Activated naive CD8-positive, alpha-beta T cell treated with anti-CD3 and anti-CD28 coated beads, Interleukin-2, amount 50 U/mL, for 24 hours (primary cell): ENCODE measurements at places on chromosomes 1 and 21.

DNA sequence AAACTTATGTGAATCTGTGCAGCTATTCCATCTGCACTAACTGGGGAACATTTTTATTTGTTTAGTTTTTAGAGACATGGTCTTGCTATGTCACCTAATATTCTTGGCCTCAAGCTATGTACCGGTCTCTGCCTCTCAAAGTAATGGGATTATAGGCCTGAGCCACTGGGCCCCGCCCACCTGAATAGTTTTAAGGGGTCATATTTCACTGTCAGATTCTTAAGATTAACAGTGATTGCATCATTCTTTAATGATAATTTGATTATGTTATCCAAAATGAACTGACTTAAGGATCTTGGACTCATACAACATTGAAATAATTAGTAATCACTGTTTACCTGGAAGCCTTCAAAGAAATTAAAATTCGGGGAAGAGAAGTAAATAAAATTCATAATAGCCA lies 12.6 kb upstream of the KLF18 start:
- DNase-seq = no peak

- DNase-seq = no peak
Measured at GRCh38 chr1:163195728-163196448, 6.8 kb downstream of the RGS5 start.

GRCh38 chr1:222229672-222230312 lies 318.1 kb downstream of the HHIPL2 start:
- DNase-seq = no peak

GRCh38 chr1:228992907-228993535 lies 257.7 kb downstream of the RHOU start:
- DNase-seq = no peak

DNA sequence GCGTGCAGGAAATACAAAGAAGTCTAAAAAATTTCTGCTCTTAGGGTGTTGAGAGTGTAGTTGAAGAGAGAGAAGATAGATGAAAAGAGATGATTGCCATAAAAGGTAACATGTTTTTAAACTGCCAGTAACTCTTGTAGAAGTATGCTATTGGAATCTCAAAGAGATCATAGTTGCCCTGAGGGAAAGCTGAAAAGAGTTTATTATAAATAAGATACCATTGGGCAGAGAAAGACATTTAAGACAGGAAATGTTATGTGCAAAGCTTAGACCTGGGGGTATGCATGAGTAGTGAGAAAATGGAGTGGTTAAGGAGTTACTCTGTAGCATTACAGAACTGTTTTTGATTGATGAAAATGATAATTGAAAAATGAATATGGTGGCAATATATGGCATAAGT lies 17.6 kb downstream of the GABPA start:
- DNase-seq = no peak

GRCh38 chr1:175744833-175745232 lies 1.4 kb upstream of the TNR start:
- DNase-seq = no peak

DNA sequence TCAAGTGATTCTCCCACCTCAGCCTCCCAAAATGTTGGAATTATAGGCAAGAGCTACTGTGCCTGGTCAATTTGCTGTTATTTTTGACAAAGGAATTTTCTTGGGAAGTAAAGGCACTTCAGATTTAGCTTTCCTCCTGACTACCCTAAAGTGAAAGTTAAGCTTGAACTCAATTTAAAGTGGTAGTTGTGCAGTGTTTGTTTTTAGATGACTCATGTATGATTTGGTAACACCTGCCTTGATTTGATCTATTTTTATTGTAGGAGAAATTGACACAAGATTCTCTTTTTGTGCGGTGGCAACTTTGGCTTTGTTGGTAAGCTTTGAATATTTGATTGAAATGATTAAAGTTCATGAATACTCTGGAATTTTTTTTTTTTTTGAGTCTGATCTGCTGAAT lies 5.0 kb downstream of the RABGGTB start:
- DNase-seq = no peak

DNA sequence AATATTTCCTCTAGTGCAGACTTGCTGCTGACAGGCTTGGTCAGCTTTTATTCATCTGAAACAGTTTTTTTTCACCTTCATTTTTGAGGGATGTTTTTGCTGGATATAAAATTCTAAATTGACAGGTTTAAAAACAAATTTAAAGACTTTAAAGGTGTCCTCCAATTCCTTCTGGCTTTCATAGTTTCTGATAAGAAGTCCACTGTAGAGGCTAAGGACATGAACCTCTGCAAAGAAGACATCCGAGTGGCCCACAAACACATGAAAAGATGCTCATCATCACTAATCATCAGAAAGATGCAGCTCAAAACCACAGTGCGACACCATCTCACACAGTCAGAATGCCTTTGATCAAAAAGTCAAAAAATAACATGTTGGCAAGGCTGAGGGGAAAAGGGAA lies 42.0 kb upstream of the DYRK1A start:
- no peak for DNase-seq

GRCh38 chr1:84632673-84633434 lies 57.4 kb downstream of the SSX2IP start:
- no peak for DNase-seq

DNA sequence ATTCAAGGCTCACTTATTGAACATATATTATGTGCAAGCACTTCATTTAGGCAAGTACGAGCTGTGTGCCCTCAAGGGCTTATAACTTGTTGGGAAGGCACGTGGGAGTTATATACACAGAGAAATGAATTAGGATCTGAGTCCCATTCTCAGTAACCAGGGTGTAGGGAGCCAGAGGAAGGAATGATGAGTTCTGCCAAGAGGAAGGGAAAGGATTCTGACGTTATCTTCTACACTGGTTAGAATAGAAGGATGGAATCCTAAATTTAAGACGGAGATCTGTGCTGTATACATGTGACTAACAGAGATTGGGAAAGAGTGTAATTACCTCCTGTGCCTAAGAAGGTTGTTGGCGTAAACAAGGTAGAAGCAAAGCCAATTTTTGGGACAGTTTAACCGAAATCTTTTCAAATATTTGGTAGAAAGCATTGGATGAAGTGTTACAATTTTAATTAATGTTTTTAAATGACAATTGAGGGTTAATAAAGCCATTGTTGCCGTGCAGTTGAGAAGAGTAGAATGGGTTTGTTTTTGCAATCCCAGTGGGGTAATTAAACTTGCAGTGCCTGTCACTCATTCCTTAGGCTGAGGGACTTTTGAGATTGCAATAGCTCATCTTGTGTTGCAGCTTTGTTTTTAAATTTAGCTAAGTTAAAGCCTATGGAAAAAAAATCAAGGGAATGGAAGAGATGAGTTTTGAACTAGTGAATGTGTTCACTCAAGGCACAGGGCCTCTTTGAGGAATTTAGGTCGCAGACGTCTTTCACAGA lies 177.2 kb downstream of the NFIA start:
- no peak for DNase-seq

DNA sequence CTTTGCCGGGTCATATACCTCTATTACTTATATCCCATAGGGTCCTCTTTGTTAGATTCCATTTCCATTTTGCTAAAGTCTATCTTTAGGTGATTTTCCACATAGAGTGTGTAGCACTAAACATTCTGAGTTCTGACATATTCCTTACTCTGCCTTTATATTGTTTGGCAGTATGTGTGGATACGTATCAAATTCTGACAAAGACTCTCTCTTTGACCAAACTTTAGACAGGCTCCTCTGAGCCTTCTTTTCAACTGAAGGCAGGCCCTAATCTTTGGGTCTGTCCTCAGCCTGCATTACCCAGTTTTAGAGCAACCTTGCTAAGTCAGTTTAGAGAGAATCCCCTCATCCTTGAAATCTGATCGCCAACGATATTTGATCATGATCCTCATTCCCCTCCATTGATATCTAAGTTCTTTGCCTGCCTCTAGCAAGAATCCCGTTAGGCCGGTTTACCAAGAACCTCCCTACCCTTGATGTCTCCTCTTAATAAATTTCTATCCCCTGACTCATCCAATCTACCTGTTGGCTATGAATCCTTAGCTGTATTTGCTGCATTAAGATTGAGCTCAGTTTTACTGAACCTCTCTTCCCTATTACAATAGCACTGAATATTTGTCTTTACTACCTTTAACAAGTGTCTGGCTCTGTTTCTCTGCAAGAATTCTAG lies 10.4 kb upstream of the PPT1 start:
- DNase-seq = no peak

DNA sequence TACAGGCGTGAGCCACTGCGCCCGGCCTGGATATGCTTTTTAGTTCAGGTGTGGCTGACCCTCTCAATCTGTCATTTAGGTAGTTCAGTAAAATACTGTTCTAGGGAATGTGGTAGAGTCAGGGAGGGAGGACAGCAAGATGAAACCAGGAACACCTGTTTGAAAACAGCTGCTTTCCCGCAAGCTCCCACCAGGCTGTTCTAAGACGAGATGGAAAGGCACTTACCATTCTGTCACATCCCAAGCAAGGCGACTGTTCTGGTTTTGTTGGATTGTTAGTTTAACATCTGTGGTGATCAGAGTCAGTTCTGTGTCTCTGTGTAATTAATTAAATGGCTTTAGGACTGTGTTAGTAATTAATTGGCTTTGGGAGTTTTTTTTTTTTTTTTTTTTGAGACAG lies 2.9 kb downstream of the CHAF1B start:
- no peak for DNase-seq

GRCh38 chr1:6471086-6471969 lies 5.4 kb upstream of the TNFRSF25 start:
- DNase-seq = no peak

DNA sequence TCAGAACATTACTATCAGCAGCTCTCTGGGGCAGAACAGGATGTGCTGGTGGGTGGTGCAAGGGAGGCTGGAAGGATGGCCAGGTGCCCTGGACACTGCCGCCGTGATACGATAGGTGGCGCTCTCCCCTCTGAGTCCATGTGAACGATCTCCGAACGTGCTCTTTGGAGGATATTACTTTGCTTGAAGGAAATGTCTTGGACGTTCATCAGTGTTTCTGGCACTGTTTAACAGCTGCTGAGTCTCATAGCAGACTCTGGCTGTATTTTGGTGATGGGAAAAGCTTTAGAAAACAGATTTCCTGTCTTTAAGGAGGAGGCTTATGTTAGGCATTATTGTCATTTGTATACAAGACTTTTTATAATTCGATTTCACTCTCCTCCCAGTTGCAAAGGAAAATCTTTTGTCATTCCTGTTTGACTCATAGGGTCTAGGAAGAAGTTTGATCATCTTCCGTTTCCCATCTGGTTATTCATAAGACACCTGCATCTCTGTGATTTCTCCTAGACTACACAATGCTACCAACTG lies 386.2 kb upstream of the ADGRL2 start:
- DNase-seq = peak; percentile 9

DNA sequence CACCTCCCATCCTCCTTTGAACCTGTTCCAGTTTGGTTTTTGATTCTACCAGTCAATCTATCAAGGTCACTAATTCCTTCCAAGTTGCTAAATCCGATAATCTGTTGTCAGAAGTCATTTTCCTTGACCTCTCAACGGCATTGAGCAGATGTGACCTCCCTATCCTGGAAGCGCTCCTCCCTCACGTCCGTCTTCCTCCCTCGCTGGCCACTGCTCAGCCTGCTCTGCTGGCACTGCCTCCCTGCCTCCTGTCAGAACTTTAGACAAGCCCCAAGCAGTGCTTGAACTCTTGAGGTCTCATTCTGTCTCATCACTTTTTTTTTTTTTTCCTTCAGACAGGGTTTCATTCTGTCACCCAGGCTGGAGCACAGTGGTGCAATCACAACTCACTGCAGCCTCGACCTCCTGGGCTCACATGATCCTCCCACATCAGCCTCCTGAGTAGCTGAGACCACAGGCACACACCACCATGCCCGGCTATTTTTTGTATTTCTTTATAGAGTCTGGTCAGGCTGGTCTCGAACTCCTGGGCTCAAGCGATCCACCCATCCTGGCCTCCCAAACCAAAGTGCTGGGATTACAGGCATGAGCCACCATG lies 4.4 kb upstream of the ACOT7 start:
- DNase-seq = no peak

DNA sequence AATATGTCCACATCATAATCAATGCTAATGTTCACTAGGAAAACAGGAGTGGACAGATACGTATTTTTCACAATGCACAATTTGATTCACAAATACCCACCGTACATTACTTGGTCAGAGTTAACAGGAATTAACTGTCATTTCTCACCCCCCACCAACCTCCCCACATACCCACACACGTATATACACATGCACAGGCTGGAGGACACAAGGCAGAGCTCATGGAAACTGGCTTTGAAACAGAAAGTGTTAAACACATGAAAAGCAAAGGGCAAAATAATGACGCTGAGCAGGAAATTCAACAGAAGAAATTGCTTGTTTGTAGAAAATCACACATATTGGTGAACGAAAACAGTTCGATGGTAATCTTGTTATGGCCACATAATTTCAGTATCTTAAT lies 188.4 kb upstream of the DMRTA2 start:
- DNase-seq = no peak
